IPS DF 6.9 (cell line): ENCODE measurements at places on chromosomes 11 and 22.

GRCh38 chr22:31628362-31628761, 33.7 kb downstream of the PISD start:
- no peaks in the 10 kb centered on the region for H3K27me3 ChIP-seq
- peaks cover 15% of the 10 kb centered on the region for H3K4me1 ChIP-seq
- no peak overlapping the region for H3K27ac ChIP-seq
- DNase-seq = no peak

- no peaks in the 10 kb centered on the region for H3K36me3 ChIP-seq
- no peaks in the 10 kb centered on the region for H3K27me3 ChIP-seq
- no peak overlapping the region for H3K27ac ChIP-seq
- H3K4me3 ChIP-seq = no peak overlapping the region
- H3K4me1 ChIP-seq = no peaks in the 10 kb centered on the region
Observed at GRCh38 chr11:16296273-16296672, 60.1 kb downstream of the SOX6 start.

- H3K27ac ChIP-seq = no peak overlapping the region
- DNase-seq = no peak
- H3K4me1 ChIP-seq = peaks cover 7% of the 10 kb centered on the region
- no peak overlapping the region; the same call in 1 of the 2 replicates for H3K4me3 ChIP-seq
Observed at GRCh38 chr22:46728470-46728869, 9.6 kb downstream of the CERK start.

DNA sequence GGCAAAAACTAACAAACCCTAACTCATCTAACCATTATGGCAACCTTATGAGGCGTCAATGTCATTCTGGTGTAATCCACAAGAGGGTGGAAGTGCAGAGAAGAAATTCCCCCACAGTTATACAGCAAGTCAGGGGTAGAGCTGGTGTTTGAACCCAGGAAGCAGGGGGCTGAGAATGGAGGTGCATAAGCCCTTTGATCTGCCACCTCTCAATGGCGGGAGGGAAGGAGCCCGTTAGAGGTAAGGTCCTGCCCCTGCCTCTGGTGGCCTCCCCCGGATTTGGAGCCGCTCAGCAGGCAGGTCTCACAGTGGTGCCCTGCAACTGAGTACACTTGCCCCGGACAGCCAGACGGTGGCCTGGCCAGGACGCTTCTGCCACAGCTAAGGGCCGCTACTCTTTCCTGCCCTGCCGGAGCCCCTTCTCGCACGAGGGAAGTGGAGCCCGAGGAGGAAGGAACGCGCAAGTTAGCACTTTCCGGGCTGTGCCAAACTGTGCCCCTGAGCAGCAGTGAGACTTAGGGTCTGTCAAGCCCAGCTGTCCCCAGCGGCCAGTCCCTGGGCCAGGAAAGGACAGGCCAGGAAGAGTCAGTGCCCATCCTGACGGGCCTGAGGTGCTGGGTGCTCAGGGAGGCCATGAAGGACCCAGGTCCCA, 1.1 kb downstream of the FXYD2 start:
- H3K27me3 ChIP-seq = no peaks in the 10 kb centered on the region
- no peaks in the 10 kb centered on the region for H3K36me3 ChIP-seq
- no peak overlapping the region for H3K27ac ChIP-seq
- peaks cover 6% of the 10 kb centered on the region for H3K4me1 ChIP-seq
- H3K4me3 ChIP-seq = no peak overlapping the region

DNA sequence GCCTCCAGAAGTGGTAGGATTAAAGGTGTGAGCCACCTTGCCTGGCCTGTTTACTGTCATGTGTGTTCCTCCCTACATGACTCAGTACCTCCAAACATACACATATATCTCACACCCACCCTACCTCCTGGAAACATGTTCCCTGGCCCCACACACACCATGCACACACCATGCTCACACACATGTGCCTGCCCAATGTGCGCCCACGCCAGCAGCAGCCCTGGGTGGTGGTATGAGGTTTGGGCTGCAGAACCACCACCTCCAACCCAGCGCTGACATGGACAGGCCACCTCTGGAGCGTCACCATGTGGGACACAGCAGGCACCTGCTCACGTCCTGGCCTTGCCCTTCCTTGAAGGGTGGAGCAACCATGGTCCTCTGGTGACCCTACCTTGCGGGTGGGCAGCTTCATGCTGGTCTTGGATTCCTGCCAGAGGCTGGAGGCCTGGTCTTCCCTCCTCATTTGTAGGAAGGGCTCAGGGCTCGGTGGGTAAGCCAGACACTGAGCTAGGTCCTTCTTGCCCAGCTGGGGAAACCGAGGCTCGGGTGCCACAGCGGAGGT, 37.9 kb downstream of the KIAA1671 start:
- H3K27me3 ChIP-seq = no peaks in the 10 kb centered on the region
- H3K27ac ChIP-seq = no peak overlapping the region
- no peak overlapping the region for H3K4me3 ChIP-seq
- peaks cover 1% of the 10 kb centered on the region; the same call in 1 of the 2 replicates for H3K4me1 ChIP-seq

DNA sequence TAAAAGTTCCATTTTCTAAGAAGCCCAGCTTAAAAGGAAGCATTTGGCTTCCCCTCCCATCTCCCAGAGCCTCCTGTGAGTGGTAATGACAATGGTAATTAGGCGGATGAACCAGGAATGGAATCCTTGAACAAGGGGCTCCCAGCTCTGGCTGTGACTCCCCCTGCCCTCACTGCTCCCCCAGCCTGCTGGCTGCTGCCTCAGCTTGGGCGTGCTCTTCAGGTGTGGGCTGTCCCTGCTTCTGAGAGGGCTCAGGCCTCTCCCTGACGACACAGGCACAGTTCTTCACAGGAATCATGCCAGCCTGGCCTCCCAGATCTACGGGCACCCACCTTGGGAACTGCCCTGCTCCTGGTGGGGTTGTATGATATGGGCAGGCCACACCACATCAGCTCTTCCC, 81.7 kb upstream of the NARS2 start:
- H3K27ac ChIP-seq = no peak overlapping the region
- no peak overlapping the region for H3K4me3 ChIP-seq
- no peak for DNase-seq
- H3K27me3 ChIP-seq = no peaks in the 10 kb centered on the region
- H3K36me3 ChIP-seq = no peaks in the 10 kb centered on the region

DNA sequence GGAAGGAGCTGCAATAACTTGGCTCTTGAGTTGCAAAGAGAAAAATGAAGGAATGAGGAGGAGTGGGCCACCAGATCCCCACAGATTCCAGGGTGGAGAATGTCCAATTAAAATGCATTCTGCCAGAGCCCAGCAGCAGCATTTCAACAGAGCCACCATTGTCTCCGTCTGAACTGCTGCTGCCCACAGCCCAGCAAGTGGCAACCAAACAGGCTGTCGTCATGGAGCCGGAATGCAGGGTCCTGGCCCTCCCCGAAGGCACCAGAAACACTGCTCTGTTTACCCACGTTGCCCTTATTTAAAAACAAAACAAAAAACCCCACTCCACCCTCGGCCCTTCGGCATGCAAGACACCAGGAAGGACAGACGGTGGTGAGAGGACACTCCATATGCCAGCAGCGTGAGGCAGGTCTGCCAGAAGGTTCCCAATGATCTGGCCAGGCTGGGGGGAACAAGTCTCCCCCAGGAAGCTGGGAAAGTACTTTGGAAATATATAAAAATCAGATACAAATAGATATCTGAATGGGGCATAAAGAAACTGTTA, 32.5 kb downstream of the PLEKHA7 start:
- H3K4me3 ChIP-seq = no peak overlapping the region
- no peak for DNase-seq
- no peak overlapping the region for H3K27ac ChIP-seq
- no peaks in the 10 kb centered on the region for H3K36me3 ChIP-seq
- H3K27me3 ChIP-seq = no peaks in the 10 kb centered on the region

- H3K27ac ChIP-seq = no peak overlapping the region
- H3K27me3 ChIP-seq = no peaks in the 10 kb centered on the region
- no peaks in the 10 kb centered on the region for H3K4me1 ChIP-seq
- DNase-seq = no peak
- H3K4me3 ChIP-seq = no peak overlapping the region
Observed at GRCh38 chr11:134536219-134536618, 124.2 kb upstream of the B3GAT1 start.

- H3K4me1 ChIP-seq = 0 out of 2 replicates have a peak, but pooled peaks cover 3% of the 10 kb centered on the region
- H3K27ac ChIP-seq = no peak overlapping the region
- no peak overlapping the region for H3K4me3 ChIP-seq
- no peaks in the 10 kb centered on the region for H3K27me3 ChIP-seq
- H3K36me3 ChIP-seq = no peaks in the 10 kb centered on the region
- DNase-seq = no peak
Observed at GRCh38 chr11:97158243-97158642, 768.4 kb downstream of the JRKL start.

- no peaks in the 10 kb centered on the region for H3K36me3 ChIP-seq
- no peak overlapping the region for H3K27ac ChIP-seq
- H3K4me3 ChIP-seq = no peak overlapping the region
- no peak for DNase-seq
Observed at GRCh38 chr11:114883472-114883871, 205.1 kb downstream of the NXPE2 start.

DNA sequence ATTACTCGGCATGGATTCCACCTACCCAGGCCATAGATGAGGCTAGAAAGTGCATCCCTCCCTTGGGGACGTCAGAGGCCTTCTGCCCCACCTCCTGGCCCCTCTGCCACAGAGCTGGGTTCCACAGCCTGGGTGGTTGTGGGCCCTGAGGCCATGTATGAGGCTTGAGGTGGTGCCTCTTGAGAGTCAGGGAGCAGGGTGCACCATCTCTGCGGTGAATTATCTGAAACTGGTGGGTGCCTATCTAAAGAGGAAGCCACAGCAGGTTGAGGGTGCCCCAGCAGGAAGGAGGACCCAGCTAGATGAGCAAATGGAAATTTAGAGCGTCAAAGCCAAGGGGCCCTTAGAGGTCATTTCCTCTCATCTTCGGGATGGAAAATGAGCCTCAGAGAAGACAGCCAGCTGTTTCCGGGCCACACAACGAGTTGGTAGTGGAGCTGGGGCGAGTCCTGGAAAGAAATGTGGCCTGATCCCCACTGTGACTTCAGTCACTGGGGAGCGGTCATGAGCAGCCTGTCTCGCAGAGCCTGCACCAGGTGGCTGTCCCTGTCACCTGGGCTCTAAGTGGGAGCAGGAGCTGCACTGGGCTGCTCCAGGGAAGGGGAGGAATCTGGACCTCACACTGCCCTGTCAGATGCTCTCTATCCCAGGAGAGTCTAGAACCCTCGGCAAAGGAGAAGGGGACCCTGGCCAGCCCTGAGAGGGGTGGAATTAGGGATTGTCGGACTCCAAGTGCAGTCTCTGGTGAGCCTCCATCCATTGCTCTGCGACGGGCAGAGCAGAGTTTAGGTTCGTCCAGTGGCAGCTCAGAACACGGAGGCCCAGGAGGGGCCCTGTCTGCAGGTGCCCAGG, 7.3 kb downstream of the ADORA2A start:
- no peaks in the 10 kb centered on the region for H3K4me1 ChIP-seq
- H3K36me3 ChIP-seq = no peaks in the 10 kb centered on the region
- H3K27me3 ChIP-seq = no peaks in the 10 kb centered on the region
- no peak for DNase-seq
- no peak overlapping the region for H3K4me3 ChIP-seq
- H3K27ac ChIP-seq = no peak overlapping the region

DNA sequence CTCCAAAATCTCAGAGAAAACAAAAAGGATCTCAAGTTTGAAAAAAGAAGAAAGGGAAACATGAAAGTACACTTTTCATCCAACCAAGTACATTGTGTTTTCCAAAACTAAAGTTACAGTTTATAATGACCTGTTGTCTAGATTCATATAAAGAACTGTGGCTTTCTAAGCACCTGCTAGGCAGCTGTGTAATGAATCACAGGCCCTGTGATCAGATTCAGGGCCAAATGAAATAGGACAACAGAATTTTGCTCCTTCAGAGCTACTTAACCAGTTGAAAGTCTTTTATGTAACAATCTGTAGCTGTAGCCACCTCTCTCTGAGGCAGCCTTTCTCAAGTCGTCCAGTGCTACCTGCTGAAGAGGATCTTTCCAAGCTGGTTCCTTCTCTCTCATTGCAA, 960.0 kb upstream of the RAG2 start:
- H3K4me3 ChIP-seq = no peak overlapping the region
- DNase-seq = no peak
- no peaks in the 10 kb centered on the region for H3K4me1 ChIP-seq

DNA sequence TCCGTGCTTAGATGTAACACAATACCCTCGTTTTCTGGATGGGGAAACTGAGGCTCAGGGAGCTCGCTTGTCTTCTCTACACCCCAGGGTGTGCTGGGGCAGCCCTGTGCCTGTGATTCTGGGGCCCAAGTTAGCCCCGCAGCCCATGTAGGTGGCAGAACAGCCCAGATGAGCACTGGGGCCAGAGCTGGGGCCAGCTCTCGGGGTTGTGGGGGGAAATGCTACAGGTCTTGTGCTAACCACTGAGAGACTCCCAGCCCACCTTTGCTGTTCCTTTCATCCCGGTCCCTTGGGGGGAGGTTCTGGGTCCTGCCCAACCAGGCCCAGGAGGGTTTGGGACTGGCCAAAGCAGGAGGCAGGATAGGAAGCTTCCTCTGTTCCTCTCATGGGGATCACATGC, 13.5 kb downstream of the MYEOV start:
- no peaks in the 10 kb centered on the region for H3K36me3 ChIP-seq
- H3K4me1 ChIP-seq = no peaks in the 10 kb centered on the region
- H3K4me3 ChIP-seq = no peak overlapping the region
- no peak overlapping the region for H3K27ac ChIP-seq

- H3K36me3 ChIP-seq = no peaks in the 10 kb centered on the region
- H3K27me3 ChIP-seq = no peaks in the 10 kb centered on the region
- no peak overlapping the region for H3K27ac ChIP-seq
- peaks cover 8% of the 10 kb centered on the region for H3K4me1 ChIP-seq
- H3K4me3 ChIP-seq = no peak overlapping the region
Observed at GRCh38 chr11:69446108-69446507, 35.4 kb upstream of the LINC01488 start.

- H3K27ac ChIP-seq = no peak overlapping the region
- H3K4me1 ChIP-seq = peaks cover 7% of the 10 kb centered on the region; the same call in 1 of the 2 replicates
- H3K27me3 ChIP-seq = no peaks in the 10 kb centered on the region
- H3K4me3 ChIP-seq = no peak overlapping the region
- no peak for DNase-seq
Observed at GRCh38 chr11:57307666-57308270, 17.0 kb downstream of the TNKS1BP1 start.

DNA sequence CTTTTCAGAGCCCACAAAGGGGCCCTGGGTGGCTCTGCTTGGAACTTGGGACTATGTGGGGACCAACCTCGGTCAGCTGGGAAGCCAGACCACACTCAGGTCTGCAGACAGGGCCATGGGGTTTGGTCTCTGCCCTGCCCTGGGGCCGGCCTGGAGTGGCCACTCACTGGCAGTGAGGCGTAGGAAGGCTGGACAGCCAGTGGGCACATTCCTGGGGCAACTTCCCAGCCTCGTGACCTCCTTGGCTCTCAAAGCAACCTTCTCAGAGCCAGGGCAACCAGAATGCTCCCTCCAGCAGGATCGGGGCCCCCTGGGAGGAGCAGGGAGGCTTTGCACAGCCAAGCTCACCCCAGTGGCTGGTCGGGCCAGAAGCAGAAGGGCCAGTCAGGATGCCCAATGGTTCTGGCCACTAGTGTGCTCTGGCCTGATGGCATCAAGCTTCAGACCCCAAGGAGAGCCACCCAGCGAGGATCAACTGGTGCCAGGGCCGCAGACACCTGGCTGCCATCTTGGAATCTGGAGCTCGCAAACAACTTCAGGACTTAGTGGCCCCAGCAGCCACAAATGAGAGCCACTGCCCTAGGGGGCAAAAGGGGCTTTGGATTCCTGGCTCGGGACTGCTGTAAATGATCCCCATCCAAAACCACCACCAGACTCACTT, 87.1 kb downstream of the MYEOV start:
- no peaks in the 10 kb centered on the region for H3K27me3 ChIP-seq
- no peak overlapping the region for H3K4me3 ChIP-seq
- H3K36me3 ChIP-seq = no peaks in the 10 kb centered on the region
- DNase-seq = no peak
- H3K27ac ChIP-seq = no peak overlapping the region

- DNase-seq = no peak
- no peak overlapping the region for H3K27ac ChIP-seq
- H3K27me3 ChIP-seq = no peaks in the 10 kb centered on the region
- H3K36me3 ChIP-seq = no peaks in the 10 kb centered on the region
Observed at GRCh38 chr11:111528557-111528956, 12.0 kb upstream of the LAYN start.
